AG09309 (cell line): ENCODE measurements at places on chromosomes 6 and 20.

- DNase-seq, result peak; percentile 29
Observed at GRCh38 chr6:40922281-40922680, 116.7 kb downstream of the UNC5CL start.

GRCh38 chr20:1443085-1443484, 23.6 kb downstream of the NSFL1C start:
- no peak for DNase-seq

GRCh38 chr6:122408702-122409458, 9.4 kb downstream of the HSF2 start:
- no peak for DNase-seq

- DNase-seq, result no peak
Observed at GRCh38 chr6:108650325-108650724, 89.6 kb downstream of the FOXO3 start.

DNA sequence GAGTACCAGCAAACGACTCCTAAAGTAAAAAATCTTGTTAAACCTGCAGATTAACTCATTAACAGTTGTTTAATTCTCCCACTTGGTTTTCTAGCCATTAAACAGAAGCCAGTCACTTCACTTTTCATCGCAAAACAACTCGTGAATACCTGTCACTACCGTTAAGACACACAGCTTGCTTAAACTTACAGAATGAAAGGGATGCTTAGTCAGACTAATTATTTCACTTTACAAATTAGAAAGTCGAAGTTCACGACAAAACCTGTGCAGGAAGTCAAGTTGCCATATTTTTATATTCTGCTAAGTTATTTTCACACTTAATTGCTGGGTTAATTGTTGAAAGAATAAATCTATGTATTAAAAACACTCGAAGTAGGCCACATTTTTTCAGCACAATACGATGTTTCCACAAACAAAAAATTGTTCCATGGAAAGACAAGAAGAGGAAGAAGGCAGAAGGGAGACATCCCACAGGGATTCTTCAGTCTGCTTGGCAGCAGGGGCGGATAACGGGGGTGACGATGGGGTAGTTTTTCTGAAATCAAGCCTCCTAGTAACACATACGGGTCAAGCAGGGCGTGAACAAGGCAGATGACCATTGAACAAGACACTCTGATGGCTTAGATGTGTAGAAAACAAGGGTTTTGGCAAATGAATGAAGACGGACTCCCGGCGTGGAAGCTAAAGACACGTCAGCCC, 933 bp downstream of the SSR1 start:
- no peak for DNase-seq

DNA sequence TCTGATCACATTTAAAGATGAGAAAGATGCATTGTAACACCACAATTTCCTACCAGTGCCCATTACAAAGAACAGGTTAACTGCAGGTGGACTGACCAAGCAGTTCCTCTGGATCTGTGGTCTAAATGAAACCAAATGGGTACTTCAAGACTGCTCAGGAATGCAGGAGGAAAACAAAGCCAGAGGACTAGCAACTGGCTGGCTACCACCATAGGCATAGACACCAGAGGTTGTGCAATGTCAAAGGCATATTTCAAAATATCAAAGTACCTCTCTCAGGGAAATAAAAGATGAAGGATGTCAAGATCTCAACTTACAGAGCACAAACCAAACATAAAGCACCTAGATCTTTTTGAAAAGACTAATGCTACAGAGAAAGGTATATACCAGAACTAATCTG, 65.5 kb downstream of the GMDS start:
- no peak for DNase-seq

- peak; percentile 59 for DNase-seq
Observed at GRCh38 chr6:11242711-11243110, 10.2 kb upstream of the NEDD9 start.

GRCh38 chr6:34990971-34991560, 102.0 kb downstream of the ANKS1A start:
- no peak for DNase-seq

DNA sequence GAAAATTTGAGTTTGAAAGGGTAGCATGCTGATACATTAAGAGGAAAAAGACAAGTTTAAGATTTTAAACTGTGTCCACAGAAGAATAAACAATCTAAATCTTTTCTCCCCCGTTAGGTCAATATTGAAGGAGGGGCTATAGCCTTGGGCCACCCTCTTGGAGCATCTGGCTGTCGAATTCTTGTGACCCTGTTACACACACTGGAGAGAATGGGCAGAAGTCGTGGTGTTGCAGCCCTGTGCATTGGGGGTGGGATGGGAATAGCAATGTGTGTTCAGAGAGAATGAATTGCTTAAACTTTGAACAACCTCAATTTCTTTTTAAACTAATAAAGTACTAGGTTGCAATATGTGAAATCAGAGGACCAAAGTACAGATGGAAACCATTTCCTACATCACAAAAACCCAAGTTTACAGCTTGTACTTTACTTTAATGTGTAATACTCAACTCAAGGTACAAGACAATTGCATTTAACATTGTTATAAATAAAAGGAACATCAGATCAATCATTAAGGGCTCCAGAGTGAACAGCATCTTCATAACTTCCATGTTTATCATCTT, 10.8 kb downstream of the TCP1 start:
- DNase-seq, result no peak

GRCh38 chr6:111734068-111735061, 128.7 kb upstream of the TRAF3IP2 start:
- DNase-seq, result no peak

GRCh38 chr6:50825375-50826036, 6.8 kb downstream of the TFAP2B start:
- DNase-seq, result no peak

DNA sequence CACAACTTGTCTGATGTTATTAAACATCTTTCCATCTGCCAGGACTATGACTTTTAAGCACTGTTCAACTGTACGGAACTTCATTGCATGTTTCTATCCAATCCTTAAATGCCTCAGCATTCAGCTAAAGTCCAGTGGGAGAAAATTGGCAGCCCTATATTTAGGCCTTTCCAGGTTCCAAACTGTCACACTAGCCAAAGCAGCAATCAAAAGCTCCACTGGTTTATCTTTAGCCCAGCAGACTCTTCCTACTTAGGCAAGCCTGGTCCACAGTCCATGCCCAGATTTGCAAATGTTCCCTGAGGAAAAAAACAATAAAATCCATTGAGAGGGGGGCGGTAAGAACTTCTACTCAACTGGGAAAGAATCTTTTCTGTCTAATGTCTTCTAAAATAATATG, 349.1 kb upstream of the GJE1 start:
- no peak for DNase-seq

GRCh38 chr20:20037960-20038359, 14.3 kb downstream of the CRNKL1 start:
- DNase-seq, result peak; percentile 34

DNA sequence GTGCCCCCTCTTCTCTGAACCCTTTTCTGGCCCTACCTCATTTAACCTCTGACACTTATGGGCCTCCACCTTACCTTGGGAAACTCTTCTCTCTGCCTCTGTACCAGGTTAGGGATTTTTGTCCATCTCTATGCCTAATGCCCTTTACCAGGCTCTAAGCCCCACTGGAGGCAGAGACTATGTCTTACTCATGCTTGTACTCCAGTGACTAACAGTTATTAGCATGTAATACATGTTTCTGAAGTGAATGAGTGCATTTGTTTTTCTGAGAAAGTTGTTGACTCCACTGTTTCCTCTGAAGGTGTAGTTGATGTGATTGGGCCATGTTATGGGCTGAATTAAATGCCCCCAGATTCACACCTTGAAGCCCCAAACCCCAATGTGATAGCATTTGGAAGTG, 234.3 kb downstream of the PACRG start:
- no peak for DNase-seq

GRCh38 chr6:85452441-85452881, 2.6 kb downstream of the NT5E start:
- peak; percentile 75 for DNase-seq
